ENCODE measurements at places on chromosomes 7 and 10.

DNA sequence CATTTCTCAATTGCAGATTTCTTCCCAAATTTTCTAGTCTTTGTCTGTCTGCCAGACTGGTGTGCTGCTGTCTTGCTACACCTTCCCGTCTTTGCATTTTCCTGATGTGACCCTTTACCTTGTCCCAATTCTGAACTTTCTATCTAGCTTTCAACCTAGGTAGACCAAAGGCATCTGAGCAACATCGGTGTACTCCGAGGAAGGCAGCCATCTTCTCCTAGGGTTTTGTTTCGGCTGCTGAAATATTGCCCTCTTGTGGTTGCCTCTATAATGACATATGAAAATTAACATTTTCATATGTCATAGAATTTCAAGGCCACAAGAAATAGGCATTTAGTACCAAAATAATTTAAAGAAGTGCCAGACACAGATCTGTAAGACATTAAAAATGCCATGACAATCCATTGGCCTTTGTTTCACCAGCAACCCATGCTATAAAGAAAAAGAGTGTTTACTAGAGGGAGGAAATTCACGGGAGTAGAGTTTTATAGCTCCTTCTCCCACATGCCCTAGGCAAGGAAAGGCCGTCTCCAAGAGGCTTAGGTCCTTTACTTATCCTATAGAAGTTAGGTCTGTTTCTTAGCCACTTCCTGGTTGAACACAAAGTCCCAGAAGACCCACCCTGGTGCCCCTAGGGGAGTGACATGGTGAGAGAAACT lies 23.4 kb downstream of the OR9A2 start:
- DNase-seq = peak; percentile 48

GRCh38 chr7:159094919-159095915 lies 49.5 kb downstream of the VIPR2 start:
- DNase-seq = no peak

DNA sequence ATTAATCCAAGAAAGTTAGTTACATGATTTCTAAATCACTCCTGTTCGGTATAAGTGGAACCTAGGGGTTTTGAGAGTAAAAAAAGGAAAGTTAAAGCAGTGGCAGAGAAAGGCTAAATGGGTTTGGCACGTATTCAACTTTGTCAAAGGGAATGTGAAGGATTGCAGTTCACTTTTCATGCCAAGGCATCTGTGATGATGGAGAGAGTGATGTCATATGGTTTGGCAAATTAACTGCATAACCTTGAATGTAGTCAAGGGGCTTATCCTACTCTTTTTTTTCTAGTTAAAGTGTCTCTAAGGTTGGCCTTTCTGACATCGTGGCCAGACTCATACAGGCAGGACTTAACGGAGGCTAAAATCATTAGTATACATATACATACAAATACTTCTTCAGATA lies 277.8 kb downstream of the EXOC4 start:
- peak; percentile 92 for DNase-seq

GRCh38 chr7:40015790-40016296 lies 65.8 kb downstream of the CDK13 start:
- DNase-seq = peak; percentile 43

DNA sequence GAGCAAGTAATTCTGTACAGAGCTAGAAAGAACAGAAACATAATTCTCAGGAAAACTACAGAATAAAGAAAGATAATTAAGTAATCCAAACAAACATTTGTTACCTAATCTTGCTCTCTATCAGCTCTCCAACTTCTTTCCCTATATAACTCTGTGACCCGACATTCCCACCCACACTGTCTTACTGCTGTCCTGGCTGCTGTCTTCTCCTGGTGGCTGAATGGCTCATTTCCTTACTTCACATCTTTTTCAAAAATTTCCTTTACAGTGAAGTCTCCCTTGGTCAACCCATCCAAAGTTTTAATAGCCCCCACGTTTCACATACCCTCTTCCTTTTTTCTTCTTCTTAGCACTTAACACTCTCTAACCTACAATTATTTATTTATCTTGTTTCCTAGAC lies 64.0 kb downstream of the HYCC1 start:
- no peak for DNase-seq

- DNase-seq = no peak
These were observed 108.1 kb upstream of the SP8 start for GRCh38 chr7:20894806-20895205.

GRCh38 chr7:99375070-99375807 lies 709 bp downstream of the ARPC1B start:
- DNase-seq = peak; percentile 80

- no peak for DNase-seq
These were observed 945.9 kb downstream of the GRID1 start for GRCh38 chr10:85420501-85421191.

DNA sequence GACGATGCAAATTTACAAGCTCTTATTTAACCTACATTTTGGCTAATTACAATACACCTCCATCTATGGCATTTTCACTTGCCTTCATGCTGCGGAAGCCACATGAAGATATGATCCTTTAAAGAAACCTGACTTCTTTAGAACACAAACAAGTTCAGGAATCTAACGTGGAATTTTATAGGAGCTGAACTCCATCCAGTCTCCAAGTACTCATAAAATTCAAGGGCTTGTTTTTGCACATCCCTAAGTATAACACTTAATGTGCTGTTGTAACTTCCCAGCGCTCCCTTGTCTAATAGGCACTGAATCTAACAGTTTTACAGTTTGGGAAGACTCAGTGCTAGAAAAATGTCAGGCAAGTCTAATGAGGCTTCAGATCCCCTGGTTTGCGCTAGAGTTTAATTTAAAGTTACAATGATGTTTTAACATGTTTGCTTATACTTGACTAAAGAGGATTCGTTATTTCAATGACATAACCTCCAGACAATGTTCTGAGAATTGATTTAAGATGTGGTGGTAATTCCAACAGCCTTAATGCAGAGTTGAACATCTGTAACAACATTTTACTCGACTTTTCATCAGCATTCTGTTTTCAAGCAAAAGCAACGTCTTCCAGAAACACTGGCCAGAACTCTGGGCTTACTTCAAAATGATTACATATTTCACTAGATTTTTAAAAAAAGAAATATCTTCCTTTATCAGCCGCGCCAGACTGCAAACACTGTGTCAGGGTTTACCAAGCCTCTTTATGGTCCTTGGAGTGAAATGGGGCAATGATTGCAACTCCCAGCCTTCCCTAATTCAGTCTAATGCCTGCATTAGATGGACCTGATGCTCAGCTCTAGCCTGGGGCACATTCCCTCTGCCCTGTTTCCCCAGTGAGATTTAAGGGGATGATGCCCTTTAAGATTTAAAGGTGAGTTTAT lies 664.3 kb downstream of the KCNMA1 start:
- no peak for DNase-seq

DNA sequence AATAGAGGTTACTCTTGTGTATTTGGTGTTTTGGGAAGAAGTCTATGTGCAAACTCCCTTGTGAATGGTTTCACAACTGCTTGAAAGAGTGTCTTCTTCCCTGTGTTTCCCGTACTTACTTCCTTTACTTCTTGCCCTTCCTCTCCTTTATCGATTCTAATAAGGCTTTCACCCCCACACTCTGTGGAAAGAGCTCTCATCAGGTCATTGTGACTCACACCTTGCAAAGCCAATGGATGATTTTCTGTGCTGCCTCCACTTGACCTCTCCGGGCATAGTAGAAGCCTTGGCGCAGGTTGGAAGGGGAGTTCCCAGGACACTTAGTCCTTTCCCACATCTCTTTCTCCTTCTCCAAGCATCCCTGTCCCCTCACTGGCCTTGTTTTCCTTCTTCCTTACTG lies 6.2 kb upstream of the TSPAN15 start:
- peak; percentile 63 for DNase-seq

DNA sequence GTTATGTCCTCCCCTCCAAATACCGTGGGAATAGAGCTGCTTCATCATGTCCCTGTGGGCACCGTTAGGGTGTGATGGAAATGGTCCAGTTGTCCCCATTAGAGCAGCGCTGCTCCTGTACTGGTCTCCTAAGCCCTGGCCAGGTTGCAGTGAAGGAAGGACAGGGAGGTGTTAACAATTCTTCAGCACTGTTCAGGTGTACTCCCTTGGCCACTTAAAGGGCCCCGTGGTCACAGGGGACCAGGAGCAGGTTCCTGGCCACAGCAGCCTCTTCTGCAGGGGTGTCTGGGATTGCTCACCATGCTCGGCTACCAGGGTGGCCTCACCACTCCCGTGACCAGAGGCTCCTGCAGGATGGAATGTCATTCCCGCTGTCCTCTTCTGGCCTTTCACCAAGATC lies 65.8 kb downstream of the MINDY4 start:
- no peak for DNase-seq

- DNase-seq = no peak
These were observed 10.1 kb downstream of the GPR146 start for GRCh38 chr7:1054438-1054837.

DNA sequence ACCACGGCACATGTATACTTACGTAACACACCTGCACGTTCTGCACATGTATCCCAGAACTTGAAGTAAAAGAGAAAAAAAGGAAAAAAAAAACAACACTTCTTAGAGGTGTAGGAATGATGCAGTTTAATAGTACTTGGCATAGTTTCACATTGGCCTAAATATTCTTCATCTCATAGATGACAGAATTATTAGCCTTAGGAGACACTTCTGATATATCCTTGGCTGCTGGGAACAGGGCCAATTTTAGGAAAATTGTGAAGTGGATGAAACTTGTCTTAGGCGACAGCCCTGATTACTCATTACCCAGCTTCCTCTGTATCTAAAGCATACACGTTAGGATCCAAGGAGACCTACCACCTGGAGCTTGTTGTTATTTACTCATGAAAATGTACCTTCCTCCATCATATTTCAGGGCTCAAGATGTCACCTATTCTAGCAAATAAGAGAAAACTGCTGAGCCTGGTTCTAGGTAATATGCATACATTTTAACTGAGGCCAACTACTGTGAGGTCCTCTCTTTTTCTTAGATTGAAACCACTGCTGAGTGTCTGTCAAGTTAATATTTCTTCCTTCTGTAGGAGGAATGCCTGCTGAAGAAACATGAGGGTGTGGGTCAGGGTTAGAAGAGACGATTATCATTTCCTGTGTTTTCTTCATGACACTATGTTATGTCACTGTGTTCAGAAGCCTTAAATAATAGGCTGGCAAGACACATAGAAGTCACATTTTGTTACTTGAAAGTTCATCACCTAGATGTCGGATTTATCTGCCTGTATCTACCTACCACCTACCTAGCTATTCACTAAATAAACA lies 44.3 kb downstream of the CPED1 start:
- no peak for DNase-seq

DNA sequence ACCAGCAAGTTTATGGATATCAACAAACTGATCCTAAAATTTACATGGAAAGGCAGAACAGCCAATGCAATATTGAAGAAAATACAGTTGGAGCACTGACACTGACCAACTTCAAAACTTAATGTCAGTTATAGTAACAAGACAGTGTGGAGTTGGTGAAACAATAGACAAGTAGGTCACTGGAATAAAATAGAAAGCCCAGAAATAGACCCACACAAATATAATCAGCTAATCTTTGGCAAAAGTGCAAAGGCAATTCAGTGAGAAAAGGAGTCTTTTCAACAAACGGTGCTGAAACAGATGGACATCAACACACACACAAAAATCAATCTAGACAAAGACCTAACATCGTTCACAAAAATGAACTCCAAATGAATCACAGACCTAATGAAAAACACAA lies 13.8 kb downstream of the RSU1 start:
- no peak for DNase-seq
